ENCODE measurements at places on chromosomes 13 and 19.

- no peak for DNase-seq
Observed at GRCh38 chr19:6023085-6023682, 45.2 kb upstream of the RANBP3 start.

DNA sequence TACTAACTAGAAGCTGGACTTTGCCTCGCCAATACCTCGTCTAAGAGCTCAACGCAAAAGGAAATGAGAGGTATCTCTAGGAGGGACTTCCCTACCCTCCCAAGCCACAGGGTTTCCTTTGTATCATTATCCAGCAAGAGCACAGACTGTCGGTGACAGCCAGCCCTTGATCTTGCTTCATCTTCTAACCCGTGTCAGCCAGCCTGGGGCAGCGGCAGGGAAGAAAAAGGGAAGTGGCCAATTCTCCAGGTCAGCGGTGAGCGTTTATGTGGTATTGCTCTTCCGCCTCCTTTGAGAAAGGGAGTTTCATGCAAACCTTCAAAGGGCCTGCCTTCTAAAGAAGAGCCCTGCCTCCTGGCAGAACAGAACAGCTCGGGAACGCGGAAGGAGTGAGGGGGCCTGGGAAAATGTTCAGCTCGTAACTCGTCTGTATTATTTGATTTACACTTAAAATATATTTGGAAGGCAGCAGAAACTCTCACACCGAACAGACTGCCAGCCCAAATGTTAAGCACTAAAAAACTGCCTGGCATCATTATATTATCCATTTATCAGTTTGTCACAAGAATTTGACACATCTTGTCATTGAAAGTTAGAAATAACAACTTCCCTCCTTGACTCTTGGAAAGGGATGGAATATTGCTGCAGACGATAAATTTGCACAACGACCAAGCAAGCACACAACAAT lies 41.8 kb downstream of the EFNB2 start:
- DNase-seq: no peak

- DNase-seq: peak; percentile 47
Observed at GRCh38 chr19:54248016-54248601, 5.5 kb upstream of the LILRA6 start.

DNA sequence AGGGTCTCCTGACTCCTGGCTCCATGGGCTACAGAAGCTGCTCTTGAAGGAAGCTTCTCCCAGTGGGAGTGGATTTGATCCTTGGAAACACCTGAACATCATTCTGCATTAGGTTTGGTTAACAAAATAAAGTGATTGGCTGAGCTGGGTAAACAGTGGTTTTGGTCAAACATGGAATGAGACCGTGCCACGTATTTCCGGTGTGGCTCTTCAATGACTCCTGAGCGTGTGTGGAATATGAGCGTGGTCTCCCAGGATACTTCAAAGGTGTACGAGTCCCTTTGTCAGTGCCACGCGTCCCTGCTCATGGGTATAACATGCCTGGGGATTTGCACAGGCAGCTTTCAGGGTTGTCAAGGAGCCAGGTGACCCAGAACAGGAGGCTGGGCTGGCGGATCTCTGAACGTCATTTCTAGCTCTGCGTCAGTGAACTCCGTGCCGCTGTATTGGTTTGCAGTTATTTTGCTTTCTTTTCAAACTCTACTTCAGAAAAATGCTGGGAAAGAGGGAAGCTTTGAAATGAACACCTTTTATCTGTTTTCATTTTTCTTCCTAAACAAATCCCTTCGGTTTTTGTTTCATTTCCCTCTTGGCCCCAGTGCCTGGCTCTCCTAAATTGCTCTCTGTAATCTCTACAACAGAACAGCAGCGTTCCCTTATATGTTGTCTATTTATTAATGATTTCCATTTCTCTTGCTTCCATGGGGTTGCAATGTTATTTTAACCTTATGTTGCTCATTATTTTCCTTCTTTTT lies 26.3 kb upstream of the GJB6 start:
- no peak for DNase-seq

DNA sequence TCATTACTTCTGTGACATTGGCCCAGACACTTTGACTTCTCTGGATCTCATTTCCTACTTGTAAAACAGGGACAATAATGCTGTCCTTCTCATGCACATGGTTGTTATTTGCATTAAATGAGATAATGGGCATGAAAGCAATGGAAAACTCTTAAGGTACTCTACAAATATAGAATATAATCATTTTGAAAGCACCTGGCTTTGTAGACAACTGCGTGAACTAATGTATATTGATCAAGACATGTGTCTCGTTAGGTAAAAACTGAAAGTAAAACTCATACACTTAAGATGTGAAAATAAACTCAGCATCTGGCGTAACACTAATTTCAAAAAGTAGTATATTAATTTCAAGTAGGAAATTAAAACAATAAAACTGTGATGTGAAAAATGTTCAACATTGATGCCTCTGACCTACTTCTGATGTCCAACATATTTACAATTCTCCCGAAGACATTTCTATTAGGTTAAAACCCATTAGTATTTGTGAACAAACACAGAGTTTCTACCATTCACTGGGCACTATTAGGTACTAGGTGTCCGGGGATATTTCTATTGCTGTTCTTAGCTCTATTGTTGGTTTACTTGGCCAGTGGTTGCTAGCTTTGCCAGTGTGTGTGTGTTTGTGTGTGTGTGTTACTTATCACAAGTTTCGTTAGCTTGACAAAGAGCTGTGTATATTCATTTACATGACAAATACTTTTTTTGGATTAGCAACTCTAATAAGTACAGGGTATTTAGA lies 220.5 kb downstream of the KCNRG start:
- DNase-seq: no peak

DNA sequence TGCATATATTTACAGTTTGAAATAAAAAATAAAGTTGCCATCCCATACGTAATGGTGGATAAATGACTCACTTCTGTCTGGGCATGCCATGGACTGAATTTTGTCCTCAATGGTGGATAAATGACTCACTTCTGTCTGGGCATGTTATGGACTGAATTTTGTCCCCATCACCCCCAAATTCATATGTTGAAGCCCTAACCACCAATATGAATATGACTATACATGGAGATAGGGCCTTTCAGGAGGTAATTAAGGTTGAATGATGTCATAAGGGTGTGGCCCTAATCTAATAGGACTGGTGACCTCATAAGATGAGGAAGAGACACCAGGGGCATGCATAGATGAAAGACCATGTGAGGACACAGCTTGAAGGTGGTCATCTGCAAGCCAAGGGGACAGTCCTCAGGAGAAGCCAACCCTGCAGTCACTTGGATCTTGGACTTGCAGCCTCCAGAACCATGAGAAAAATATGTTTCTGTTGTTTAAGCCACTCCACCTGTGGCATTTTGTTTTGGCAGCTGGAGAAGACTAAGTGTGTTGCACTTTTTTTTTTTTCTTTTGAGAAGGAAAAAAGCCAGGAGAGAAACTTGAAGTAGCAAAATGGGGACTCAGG lies 41.8 kb downstream of the RFC3 start:
- no peak for DNase-seq

DNA sequence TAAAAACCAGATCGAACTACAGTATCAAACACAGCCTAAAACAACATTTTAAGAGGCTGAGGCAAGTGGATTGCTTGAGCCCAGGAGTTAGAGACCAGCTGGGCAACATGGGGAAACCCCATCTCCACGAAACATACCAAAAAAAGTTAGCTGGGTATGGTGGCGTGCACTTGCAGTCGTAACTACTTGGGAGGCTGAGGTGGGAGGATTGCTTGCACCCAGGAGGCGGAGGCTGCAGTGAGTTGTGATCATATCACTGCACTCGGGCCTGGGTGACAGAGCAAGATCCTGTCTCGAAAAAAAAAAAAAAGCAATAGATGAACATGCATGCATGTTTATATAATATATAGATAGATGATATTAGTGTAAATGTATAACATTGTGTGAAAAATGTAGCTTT lies 5.2 kb upstream of the MRPS31 start:
- DNase-seq: peak; percentile 47

DNA sequence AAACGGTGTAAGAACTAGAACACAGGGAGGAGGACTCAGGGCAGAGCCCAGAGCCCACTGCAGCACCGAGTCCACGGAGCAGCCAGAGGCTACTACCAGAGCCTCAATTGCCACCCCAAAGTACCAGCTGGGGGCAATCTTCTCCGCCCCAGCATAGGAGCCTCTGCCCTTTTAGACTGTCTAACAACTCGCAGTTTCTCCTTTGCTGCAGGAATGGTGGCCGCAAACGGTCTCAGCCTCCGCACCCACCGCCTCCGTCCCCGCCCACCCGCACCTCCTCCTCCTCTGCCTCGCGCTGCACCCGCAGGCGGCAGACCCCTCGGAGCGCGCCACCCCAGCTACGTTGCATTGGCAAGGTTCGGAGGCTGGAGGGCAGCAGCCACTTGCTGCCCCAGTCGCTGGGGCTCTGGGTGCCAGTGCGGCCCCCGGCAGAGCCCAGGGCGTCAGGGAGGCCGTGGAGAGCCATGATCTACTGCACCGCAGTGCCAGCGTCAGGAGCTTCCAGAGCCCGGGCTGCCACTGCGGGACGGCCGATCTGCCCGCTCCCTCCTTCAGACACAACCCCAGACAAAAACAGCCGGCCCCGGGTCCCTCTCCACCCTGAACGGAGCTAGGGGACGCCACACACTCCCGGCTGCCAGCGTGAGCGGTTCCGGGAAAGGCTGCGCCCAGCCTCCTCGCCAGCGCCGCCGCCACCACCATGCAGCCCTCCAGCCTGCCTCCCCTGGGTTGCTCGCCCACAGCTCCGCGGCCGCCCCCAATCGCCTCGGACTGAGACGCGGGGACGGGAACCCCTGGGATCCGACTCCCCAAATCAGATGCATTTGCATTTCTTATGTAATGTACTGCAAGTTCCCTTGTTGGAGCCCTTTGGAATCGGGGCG lies 1.8 kb downstream of the FGF14 start:
- DNase-seq: peak; percentile 30

DNA sequence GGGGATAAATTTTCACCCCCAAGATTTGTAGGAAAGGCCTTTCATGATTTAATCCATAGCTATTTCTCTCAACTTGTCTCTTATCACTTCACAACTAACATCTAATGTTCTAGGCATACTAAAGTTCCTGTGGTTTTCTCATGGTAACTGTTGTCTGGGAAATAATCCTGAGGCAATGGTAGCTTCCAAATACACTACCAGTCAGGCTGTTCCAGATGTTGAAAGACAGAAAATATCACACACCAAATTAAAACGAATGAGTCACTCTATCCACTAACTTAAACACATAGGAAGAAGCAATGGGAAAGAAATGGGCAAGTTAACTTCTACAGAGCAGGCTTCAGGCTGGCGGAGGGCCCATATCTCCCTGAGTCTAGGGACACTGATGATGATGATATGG lies 77.7 kb upstream of the MYO16 start:
- DNase-seq: no peak

GRCh38 chr19:11481534-11482383 lies 913 bp upstream of the ELAVL3 start:
- peak; percentile 84 for DNase-seq

- no peak for DNase-seq
Observed at GRCh38 chr13:95471960-95472359, 80.6 kb upstream of the CLDN10 start.

- no peak for DNase-seq
Observed at GRCh38 chr13:106685143-106685542, 117.2 kb upstream of the ARGLU1 start.

DNA sequence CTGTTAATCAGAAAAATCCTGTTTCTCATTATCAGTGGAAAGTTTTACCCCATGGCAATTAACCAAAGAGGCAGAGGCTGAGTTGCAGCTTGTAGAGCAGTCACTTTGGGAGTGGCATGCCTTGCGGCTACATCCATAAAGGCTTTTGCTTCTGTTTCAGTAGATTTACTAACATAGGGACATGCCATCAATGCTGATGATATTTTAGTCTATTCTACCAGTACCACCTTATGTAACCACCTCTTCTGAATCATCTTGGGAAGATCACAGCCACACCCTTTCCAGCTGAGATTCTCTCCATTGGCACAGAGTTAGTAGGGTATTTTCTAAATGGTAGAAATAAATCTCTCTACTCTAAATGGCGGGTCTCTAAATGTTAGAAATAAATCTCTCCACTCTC lies 37.5 kb downstream of the POSTN start:
- no peak for DNase-seq

DNA sequence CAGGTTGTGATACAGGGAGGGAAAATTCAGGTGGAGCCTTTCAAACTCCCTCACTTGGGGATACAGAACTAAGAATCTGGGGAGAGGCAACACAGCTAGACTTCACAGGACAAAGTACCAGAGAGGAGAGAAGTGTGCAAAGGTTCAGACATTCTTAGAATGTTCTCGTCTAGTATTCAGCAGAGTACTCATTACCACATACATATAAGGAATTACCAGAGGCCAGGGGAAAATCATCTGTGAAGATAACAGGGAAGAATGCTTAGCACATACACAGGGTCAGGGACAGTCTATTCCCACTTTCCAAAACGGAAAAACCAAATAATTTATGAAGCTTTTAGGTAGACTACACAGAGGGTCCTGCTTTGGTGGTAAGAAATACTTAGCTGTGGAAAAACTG lies 58.1 kb downstream of the TRPC4 start:
- DNase-seq: no peak

GRCh38 chr13:28401303-28402056 lies 93.4 kb downstream of the FLT1 start:
- DNase-seq: no peak

- DNase-seq: no peak
Observed at GRCh38 chr13:84917252-84917878, 881.9 kb downstream of the SLITRK6 start.

DNA sequence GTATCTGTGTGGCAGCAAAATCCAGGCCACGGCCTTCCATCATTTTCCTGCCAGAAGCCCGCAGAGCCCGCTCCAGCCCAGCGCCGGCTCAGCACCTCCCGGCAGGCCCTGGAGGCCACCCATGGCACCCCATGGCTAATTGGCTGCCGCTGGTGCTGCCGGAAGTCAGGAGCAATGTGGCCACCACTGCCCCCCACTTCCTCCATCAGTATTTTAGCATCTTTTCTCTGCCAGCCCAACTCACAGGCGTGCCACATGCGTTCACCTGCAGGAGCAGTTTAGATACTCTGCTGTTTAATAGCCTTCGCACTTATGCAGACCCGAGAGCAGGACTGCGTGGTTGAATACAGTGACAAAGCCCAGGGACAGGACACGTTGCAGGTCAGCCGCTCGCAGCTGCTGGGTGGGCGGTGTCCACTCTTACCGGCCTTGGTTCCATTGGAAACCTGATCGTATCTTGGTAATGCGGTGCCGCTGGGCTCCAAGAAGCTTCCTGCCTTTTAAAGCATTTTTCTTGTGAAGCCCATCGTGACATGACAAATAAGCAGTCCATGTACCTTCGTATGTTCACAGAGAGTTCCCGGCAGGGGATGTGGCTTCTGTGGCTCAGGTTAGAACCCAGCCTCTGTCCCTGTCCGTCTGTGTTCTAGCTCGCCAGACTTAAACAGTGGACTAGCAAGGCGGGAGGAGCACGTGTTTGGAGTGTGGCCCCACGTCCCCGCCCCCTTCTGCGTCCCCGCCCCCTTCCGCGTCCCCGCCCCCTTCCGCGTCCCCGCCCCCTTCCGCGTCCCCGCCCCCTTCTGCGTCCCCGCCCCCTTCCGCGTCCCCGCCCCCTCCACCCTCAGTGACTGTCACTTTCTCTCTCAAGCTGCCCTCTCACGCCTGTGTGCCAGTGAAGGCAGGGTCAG lies 162.0 kb upstream of the SOX1 start:
- peak; percentile 18 for DNase-seq

All from activated naive CD4-positive, alpha-beta T cell treated with anti-CD3 and anti-CD28 coated beads, Interleukin-2, amount 10 ng/mL, durations not matched to agents 7 days and 5 days (primary cell).